Skin of body (tissue), 3 donors: ENCODE measurements at places on chromosomes 16 and 17. TPM values are rescaled to one million over a fixed set of nuclear protein-coding genes. Genes with fewer than 3 reads are reported as not detected.

- no peak for DNase-seq
Measured at GRCh38 chr17:8109661-8110455, 8.5 kb downstream of the ALOXE3 start.

The KRT15 gene
- 348 TPM for total RNA-seq

The FOXO3B gene
- 5.2 TPM for total RNA-seq

The USP43 gene
- 0.99 TPM for total RNA-seq

DNA sequence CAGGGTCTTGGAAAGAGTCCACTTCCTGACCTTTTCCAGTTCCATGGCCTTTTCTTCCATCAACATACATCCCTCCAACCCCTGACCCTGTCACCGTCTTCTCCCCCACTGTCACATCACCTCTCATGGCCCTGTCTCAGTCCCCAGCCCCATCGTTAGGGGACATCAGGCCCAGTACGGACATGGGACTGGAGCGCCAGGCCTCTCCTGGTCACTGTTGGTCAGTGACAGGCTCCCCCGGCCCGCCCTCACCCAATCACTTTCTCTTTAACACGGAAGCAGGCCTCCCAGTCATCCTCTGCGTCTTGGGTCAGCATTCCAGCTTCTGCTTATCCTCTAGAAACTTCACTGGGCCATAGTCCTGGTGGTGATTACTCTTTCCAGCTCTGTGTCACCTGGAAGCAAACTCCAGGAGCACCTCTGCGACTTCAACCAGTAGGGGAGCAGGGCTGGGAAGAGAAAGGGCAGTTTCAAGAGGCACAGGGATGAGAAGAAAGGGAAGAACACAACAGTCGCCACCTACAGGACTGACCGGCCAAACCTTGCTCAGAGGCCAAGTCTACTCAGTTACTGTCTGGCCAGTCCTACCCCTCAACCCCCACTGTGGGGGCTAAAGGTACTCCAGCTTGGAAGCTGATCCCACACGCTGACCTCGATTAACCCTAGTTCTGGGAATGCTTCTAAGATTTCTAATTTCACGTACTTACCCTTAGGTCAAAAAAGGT lies 15.9 kb upstream of the ICAM2 start:
- no peak for DNase-seq
